Bronchus fibroblast of lung (primary cell): ENCODE measurements at places on chromosomes 11 and 22. TPM values are rescaled to one million over a fixed set of nuclear protein-coding genes. Genes with fewer than 3 reads are reported as not detected.

KIRREL3 gene
- 0.15 and 0.50 TPM in 2 replicates for total RNA-seq

KRTAP5-10 gene
- total RNA-seq: not detected in 2 replicates

SCUBE1 gene
- total RNA-seq: 0.17 TPM in 1 of 2 replicates, not detected in the other

SLC17A6 gene
- not detected in 2 replicates for total RNA-seq

SCN3B gene
- total RNA-seq: not detected in 2 replicates

MUC2 gene
- total RNA-seq: not detected in 2 replicates

FAM180B gene
- total RNA-seq: not detected in 2 replicates

LRRC74B gene
- not detected in 2 replicates for total RNA-seq

RAB1B gene
- 148 and 150 TPM in 2 replicates for total RNA-seq

PIM3 gene
- total RNA-seq: 38.2 and 39.8 TPM in 2 replicates

OR5P2 gene
- total RNA-seq: not detected in 2 replicates

SCGB1D4 gene
- not detected in 2 replicates for total RNA-seq

CATSPERZ gene
- total RNA-seq: 0.15 TPM in 1 of 2 replicates, not detected in the other

C1QTNF5 gene
- total RNA-seq: 7.1 and 7.6 TPM in 2 replicates

MUC5B gene
- not detected in 2 replicates for total RNA-seq
